ENCODE measurements at places on chromosomes 2 and 18.

DNA sequence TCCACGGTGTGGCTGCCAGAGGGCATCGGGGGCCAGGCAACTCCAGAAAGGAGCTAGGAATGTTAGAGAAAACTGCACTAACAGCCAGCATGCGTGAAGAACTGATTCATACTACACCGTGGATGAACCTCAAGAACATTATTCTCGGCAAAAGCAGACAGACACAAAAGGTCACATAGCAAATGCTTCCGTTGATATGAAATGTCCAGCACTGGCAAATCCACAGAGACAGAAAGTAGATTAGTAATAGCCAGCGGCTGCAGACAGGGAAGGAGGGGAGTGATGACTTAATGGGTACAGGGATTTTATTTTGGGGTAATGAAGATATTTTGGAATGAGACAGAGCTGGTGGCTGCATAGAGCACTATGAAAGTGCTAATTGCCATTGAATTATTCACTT is 37.4 kb downstream of the SCTR start:
- no peak for DNase-seq

- DNase-seq, result no peak
Measured at GRCh38 chr2:75140288-75140687, 59.0 kb downstream of the TACR1 start.

- DNase-seq, result no peak
Measured at GRCh38 chr2:24164416-24164973, 10.4 kb upstream of the FAM228A start.

- no peak for DNase-seq
Measured at GRCh38 chr2:33375054-33375453, 101.4 kb upstream of the RASGRP3 start.

GRCh38 chr2:195574312-195574711 is 82.7 kb upstream of the SLC39A10 start:
- no peak for DNase-seq
